ENCODE measurements at places on chromosomes 12 and 14.

DNA sequence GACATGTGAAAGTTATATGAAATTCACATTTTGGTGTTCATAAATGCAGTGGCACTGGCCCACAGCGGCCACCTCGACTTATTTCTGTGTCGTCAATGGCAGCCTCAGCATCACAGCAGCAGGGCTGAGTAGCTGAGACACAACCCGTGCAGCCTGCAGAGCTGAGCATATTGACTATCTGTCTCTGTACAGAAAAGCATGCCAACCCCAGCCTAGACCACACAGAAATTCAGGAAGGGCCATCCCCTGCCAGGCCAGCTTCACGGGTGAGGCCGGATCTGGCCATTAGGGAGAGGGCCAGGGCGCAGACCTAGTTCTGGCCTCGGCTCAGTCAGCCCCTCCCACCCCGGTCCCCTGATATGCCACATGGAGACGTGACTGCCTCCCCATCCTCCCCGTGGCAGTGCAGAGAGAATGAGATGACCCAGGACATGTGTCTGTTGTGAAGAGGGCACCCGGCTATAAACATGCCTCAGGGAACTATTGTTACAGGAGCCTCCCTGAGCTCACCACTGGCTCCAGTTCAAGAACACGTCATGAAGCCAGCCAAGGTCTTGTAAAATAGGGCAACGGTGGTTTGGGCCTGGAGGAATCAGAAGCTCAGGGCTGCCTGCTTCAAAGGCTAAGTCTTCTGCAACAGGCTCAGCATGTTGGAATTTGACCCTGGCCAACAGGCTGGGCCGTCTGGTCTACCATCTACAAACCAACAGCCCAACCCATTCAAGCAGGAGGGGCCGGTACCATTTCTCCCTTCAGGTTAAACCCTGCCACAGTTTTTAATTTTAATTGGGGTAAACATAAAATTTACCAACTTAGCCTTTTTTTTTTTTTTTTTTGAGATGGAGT, 25.5 kb downstream of the SCARB1 start:
- no peak for DNase-seq

DNA sequence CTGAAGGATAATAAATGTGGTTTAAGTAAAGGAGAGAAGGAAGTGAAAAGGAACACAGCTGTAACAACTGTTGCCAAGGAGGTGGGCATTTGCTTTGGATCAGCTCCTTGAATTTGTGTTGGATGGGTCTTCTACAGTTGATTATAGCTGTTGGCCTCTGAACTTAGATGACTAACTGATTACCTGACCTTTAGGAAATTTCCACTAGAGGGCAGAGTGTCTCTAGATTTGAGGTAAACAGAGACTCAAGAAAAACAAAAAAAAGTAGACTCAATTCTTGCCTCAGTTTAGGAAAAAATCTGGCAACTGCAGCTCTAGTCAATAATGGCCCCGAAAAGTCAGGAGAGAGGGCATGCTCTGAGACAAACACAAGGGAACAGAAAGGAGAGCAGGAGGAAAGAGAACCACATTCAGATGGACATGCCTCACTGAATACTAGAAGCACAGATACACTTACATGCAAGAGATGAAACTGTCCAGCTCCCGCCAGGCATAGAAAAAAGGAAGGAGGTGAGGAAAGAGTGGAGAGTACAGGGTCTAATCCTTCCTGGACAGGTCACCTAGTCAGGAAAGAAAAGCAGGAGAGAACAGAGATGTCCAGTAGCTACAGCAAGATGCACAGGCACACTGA, 20.6 kb downstream of the COX14 start:
- no peak for DNase-seq

- DNase-seq = no peak
Observed at GRCh38 chr14:75647640-75648039, 13.0 kb downstream of the ERG28 start.

- no peak for DNase-seq
Observed at GRCh38 chr14:48849741-48850322, 736.3 kb downstream of the RPS29 start.

DNA sequence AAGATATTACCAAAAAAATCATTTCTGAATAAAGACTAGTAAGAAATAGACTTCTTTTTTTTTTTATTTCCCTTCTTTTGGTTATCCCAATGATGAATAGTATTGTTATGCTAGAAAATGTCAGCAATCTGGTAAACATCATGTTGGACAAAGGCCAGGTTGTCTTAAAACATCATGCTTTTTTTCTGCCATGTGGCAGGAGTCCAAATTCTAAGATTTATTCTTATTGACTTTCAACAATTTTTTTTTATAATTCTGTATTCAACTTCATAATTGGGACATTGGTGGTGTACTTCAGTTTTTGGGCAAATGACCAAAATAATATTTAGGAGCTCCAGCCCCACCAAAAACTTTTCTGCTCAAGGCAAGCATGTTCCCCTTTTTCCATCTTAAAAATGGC, 10.5 kb downstream of the DCN start:
- no peak for DNase-seq

DNA sequence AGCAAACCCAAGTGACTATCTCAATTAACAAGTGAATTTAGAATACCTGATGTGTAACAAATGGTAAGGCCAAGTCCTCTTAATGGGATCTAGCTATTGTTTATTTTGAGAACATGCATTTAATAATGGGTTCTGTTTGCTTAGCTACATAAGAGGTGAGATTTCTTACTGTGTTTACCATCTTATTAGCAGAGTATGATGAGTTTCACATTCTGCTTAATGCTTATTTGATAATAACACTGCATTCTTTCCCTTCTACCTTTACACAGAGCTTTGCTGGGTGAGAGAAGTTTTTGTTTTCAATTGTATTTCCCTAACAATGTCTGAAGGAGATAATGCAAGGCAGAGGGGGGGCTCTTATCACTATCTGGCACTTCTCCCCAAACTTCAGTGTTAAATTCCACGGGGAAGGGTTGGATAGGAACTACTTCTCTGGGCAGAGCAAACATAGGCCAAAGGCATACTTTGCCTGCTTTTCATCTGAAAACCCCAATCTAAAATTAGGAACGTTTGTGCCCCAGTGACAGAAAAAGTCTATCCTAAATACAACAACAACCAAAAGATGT, 129.0 kb upstream of the ATXN7L3B start:
- no peak for DNase-seq

DNA sequence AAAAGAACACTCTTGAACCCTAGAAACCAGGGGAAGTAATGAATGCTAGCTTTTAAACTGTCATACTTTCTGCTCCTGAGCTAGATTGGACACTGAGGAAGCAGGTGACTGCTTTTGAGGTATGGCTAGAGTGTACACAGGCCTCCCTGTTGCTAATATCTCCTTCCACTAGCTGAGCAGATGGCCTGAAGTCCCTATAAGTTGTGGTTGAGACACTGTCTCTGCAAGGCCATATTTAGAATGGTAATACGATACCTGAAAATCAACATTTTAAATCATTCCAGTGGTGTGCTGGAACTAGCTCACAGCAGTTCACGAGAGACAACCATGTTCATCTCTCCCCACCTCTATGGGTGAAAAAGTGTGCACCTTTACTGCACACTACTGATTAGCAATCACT, 46.4 kb upstream of the BMP4 start:
- no peak for DNase-seq

- DNase-seq = no peak
Observed at GRCh38 chr14:51525739-51526138, 126.0 kb upstream of the FRMD6 start.

GRCh38 chr14:61430066-61430757, 108.8 kb downstream of the PRKCH start:
- no peak for DNase-seq

DNA sequence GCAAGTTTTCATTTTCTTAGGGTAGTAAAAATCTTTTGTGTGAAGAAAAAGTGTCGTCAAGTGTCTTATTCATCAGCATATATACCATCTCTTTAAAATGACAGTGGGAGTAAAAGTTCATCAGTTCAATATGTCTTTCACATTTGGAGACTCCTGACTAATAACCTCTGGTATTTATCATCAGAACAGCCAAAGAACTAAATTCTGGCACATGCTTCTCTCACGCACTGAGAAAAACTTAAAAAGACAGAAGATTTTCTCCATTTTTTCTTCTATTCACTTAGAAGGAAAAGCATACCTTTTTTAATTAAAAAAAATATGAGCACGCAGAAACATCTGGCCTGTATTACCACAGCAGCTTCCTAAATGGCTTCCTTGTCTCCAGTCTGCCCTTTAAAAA, 265.7 kb downstream of the AKAP6 start:
- DNase-seq = no peak

DNA sequence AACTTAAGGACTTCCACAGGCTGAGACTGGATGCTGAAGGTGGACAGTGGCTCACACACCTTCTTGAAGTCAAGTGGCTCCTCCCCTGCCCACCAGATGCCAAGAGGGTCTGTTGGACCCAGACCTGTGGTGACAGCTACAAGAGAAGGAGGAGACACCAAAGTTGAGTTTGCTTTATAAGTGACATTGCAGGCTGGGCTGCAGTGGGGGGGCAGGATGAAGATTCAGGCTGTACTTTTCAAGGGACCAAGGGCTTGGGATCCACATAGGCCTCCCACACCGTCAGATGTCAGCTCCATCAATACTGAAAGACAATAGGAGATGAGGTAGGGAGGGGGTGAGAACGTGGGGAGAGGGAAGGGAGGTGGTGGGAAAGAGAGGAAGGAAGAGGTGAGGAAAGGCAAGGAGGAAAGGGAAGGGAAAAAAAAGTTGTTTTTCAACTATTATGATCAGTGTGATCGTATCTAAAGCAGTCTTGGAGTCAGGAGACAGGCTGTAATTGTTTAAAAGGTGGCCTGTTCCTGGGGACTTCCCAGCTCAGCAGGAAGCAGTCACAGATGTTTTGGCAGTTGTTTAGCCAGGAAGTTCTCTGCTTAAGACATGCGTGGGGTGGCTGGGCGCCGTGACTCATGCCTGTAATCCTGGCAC, 84.1 kb upstream of the RESF1 start:
- peak; percentile 45 for DNase-seq

- DNase-seq = no peak
Observed at GRCh38 chr12:124949066-124949465, 34.6 kb upstream of the UBC start.

DNA sequence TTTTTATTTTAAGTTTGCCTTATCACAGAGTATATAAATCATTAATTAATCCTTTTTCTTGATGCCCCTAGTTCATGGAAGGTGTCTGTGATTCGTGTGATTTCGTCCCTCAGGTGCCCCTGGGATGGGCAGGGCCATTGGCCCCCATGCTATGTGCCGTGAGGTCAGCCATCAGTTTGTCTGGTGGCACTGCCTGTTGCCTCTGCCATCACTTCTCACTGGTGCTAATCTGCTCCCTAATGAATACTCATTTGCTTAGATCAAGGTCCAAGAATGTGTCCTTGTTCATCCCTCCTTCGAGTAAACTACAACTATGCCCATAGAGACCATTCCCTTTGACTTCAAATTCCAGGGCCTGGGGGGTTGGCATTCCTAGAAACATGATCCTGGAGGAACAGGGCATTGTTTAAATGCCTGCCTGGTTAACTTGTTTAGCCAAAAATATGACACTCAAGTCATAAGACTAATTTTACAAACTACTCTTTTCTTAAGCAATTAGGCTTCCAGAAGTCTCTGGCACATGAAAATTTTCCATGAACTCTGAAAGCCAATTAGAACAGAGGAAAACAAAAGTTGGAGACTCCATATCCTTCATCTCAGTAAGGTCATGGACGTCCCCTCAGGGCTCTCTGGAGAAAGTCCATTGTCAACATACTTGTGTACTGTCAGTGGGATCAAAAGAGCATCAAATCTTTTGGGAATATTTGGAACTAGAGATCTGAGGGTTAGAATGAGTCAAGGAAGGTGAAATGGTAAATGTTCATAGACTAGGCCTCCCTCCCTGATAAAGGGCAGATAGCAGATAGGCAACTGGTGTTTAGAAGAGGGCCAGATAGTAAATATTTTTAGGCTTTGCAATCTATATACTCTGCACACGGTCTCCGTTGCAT, 90.9 kb upstream of the PLXNC1 start:
- no peak for DNase-seq

- DNase-seq = no peak
Observed at GRCh38 chr14:58994130-58994529, 194.3 kb upstream of the DAAM1 start.

DNA sequence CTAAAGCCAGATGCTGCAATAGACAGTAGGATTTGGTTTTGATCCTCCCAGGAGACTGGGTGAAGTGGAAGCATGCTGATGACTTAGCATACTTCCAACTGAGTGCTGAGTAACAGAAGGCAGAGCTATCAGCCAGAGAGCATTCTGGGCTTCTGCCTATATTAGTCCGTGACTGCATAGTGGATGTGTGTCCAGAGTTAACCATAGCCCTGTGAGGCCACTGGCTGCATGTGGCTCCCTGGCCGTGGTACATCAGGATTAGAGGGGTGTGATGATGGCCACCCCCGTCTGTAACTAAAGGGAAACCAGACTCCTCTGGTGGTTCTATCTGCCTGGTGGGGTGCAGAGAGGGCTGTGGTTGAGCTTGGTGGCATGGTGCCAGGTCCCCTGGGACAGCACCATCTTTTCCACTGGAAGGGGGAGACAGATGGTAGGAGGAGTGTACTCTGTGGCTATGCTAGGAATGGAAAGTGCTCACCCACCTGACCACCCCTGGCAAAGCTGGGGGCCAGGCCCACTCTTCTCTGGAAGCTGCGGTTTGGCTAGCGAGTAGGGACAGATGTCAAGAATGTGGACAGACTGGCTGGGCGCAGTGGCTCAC, 27.4 kb downstream of the ABCD4 start:
- no peak for DNase-seq

- DNase-seq = no peak
Observed at GRCh38 chr14:57038689-57039088, 228.4 kb upstream of the OTX2 start.

DNA sequence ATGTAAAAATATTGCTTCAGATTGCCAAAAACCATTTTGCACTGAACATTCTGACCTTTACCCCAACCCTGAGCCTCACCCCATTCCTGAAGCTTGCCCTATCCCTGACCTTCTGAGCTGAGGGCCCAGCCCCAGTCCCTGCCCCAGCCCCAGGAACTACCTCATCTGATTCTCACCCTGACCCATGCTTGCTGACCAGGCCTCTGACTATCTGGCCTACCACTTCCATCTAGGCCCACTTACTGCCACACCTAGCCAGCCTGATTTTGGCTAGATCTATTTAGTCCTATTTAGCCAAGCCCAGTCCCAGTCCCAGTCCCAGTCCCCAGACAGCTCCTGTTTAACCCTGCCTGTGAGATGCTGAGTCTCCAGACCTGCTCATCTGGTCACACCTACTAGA, 33.6 kb downstream of the OR10P1 start:
- DNase-seq = no peak

DNA sequence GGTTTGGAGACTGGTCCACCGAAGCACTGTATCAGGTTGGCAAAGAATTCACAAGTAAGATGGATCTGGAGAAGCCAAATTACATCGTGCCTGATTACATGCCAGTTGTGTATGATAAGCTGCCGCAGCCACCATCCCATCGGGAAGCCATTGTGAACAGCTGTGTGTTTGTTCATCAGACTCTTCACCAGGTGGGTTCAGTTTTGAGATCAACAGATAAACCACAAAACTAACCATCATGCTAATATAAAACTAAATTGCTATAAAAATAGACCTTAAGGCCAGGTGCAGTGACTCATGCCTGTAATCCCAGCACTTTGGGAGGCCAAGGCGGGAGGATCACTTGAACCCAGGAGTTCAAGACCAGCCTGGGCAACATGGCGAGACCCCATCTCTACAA, 58.9 kb downstream of the HSP90AA1 start:
- DNase-seq = no peak

GRCh38 chr12:52091869-52092268, 12.4 kb downstream of the SMIM41 start:
- DNase-seq = no peak

All from activated CD8-positive, alpha-beta memory T cell treated with anti-CD3 and anti-CD28 coated beads for 1 hour (primary cell).